ENCODE measurements at places on chromosomes 11 and 22. TPM values are rescaled to one million over a fixed set of nuclear protein-coding genes. Genes with fewer than 3 reads are reported as not detected.
A peak's percentile ranks its signal among the peaks of the same experiment; 100 is the strongest.

PLAAT2 gene
- not detected for total RNA-seq

TRIM49 gene
- not detected for total RNA-seq

DUSP8 gene
- total RNA-seq: 7.6 TPM

WNT11 gene
- 12.0 TPM for total RNA-seq

MYBPC3 gene
- not detected for total RNA-seq

OR5P2 gene
- total RNA-seq: not detected

DENND6B gene
- 4.2 TPM for total RNA-seq

- H3K27ac ChIP-seq: no peak overlapping the region
- DNase-seq: no peak
- H3K4me1 ChIP-seq: no peaks in the 10 kb centered on the region
- no peak overlapping the region for H3K4me3 ChIP-seq
These were observed 56.8 kb upstream of the SHANK2 start for GRCh38 chr11:71309181-71309580.

DNA sequence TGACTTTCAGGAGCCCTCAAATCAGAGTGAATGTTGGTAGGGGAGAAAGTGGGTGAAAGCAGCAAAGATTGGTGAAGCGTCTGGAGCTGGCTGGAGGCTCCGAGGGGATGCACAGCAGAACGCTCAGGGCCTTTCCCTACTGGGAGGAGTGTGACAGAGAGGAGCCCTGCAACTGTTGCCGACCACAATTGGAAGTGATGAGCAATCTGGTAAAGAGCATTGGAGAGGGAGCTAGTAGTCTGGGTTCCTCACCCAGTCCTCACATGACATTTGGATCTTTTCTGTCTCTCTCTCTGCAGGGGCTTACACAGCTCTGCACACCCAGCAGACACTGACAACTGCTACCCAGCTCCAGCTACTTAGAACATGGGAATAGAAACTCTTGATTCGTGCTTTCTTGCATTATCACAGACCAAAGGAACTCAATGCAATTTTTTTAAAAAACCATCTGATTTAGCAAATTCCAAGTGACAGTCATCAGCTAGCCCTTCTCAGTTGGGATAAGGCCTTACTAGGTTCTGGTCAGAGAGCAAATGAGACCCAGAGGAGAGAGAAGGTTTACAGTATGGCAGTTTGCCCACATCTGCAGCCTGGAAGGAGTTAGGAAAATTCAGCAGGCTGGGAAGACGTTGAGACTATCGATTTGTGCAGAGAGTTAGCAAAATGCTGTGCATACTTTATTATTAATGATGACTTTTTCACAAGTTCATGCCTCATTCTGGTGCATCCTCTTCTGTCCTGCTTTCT lies 278.0 kb upstream of the PLET1 start:
- H3K36me3 ChIP-seq: no peaks in the 10 kb centered on the region
- H3K4me3 ChIP-seq: peak overlapping the region; percentile 25
- H3K27me3 ChIP-seq: no peaks in the 10 kb centered on the region
- DNase-seq: no peak

DNA sequence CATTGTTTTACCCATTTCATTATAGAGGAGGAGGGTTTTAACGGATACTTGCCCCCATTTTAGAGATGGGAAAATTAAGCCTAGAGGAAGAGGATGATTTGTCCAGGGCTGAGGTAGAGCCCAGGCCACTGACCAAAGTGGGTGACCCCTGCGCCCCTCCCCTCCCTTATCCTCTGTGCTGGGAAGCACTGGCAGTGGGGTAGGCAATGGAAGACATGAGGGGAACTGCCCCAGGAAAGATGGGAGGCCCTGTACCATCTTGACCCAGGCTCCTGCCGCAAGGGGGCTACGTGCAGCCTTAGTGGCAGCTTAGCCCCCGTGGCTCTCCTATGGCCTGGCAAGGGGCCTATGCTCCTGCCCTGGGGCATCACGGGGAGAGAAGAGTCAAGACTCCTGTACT lies 76.4 kb upstream of the MYOD1 start:
- no peak overlapping the region for H3K27ac ChIP-seq
- no peaks in the 10 kb centered on the region for H3K27me3 ChIP-seq
- no peaks in the 10 kb centered on the region for H3K36me3 ChIP-seq
- no peaks in the 10 kb centered on the region for H3K4me1 ChIP-seq

GRCh38 chr11:126127284-126127845 lies 64.7 kb upstream of the CDON start:
- no peaks in the 10 kb centered on the region for H3K36me3 ChIP-seq
- no peak for DNase-seq

- H3K36me3 ChIP-seq: peaks cover 25% of the 10 kb centered on the region
- peaks cover 39% of the 10 kb centered on the region for H3K4me1 ChIP-seq
- no peaks in the 10 kb centered on the region for H3K27me3 ChIP-seq
- peak overlapping the region; percentile 99 for H3K4me3 ChIP-seq
- DNase-seq: no peak
These were observed 914 bp downstream of the INPPL1 start for GRCh38 chr11:72225411-72225951.

GRCh38 chr22:31087744-31088215 lies 6.7 kb downstream of the SMTN start:
- peaks cover 88% of the 10 kb centered on the region for H3K4me1 ChIP-seq
- H3K36me3 ChIP-seq: peaks cover 57% of the 10 kb centered on the region
- H3K27me3 ChIP-seq: no peaks in the 10 kb centered on the region
- DNase-seq: no peak
- peak overlapping the region; percentile 76 for H3K4me3 ChIP-seq
- peak overlapping the region; percentile 88 for H3K27ac ChIP-seq

DNA sequence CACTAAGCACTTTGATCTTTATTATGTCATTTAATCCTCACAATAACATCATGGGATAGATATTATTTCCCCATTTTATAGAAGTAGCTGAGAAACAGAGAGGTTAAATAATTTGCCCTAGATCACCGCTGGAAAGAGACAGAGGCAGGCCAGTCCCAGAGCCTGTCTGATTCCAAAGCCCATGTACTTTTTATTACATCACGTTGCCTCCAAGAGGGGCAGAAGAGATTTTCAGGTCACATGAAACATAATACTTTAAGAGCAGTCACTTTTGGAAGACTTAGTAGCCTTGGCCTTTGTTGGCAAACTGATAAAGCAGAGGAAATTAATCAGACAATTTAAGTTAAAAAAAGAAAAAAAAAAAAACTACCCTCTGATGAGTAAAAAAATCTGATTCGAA lies 200.2 kb upstream of the ARHGAP20 start:
- no peak for DNase-seq
- H3K27me3 ChIP-seq: no peaks in the 10 kb centered on the region
- H3K4me1 ChIP-seq: no peaks in the 10 kb centered on the region
- no peak overlapping the region for H3K27ac ChIP-seq

GRCh38 chr22:24583221-24584165 lies 9.4 kb downstream of the LRRC75B start:
- H3K36me3 ChIP-seq: peaks cover 10% of the 10 kb centered on the region
- DNase-seq: no peak

DNA sequence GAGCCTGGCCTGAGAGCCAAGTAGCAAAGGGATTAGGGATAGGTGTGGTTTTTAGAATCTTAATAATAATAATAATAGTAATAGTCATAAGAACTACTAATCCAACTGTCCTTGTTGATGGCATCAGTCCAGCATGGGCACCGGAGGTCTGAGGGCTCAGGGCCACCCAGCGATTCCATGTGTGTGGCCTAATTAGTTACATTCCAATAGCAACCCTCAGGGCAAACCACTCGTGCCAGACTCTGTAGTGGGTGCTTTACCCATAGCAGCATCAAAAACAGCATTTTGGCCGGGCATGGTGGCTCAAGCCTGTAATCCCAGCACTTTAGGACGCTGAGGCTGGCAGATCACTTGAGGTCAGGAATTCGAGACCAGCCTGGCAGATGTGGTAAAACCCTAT lies 19.0 kb upstream of the MYH9 start:
- H3K4me3 ChIP-seq: no peak overlapping the region
- no peaks in the 10 kb centered on the region for H3K27me3 ChIP-seq
- no peaks in the 10 kb centered on the region for H3K36me3 ChIP-seq
- H3K4me1 ChIP-seq: peaks cover 6% of the 10 kb centered on the region

DNA sequence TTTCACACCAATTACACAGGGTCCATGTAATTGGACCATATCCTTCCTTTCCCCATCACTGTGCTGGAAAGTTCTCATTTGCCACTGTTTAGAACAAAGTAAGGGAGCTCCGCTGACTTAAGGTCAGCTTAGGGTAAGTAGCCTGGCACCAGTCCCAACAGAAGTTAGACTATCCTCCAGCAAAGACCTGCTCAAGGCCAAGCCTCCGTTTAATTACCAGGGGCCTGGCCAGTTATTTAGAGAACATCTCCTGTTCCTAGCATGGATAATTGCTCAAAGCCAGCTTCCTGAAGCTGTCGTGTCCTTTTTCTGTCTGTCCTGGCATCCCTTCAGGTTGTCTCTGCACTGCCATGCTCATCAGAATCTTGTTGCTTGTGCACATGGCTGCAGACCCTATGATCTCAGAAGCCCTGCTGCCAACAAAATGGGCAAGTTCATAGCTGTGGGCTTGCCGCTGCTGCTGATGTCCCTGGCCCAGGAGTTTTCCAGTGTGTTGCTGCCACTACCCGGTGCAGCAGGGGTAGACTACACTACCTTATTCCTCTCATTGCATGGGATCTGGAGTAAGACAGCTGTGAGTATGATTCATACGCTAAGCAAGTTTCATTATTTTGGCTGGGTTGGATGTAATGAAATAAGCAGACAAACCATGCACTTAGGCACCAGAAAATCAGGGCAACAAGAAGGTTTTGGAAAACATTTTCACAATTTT lies 8.1 kb downstream of the OR8A1 start:
- no peaks in the 10 kb centered on the region for H3K4me1 ChIP-seq
- H3K27me3 ChIP-seq: no peaks in the 10 kb centered on the region
- no peaks in the 10 kb centered on the region for H3K36me3 ChIP-seq
- no peak overlapping the region for H3K4me3 ChIP-seq
- DNase-seq: no peak

GRCh38 chr11:70314730-70315129 lies 44.2 kb downstream of the PPFIA1 start:
- no peak for DNase-seq
- H3K4me3 ChIP-seq: no peak overlapping the region
- H3K27ac ChIP-seq: no peak overlapping the region
- H3K27me3 ChIP-seq: no peaks in the 10 kb centered on the region

- no peak overlapping the region for H3K27ac ChIP-seq
- no peaks in the 10 kb centered on the region for H3K27me3 ChIP-seq
- no peak for DNase-seq
- no peak overlapping the region for H3K4me3 ChIP-seq
- no peaks in the 10 kb centered on the region for H3K4me1 ChIP-seq
- no peaks in the 10 kb centered on the region for H3K36me3 ChIP-seq
These were observed 6.2 kb downstream of the ME3 start for GRCh38 chr11:86666193-86666592.

DNA sequence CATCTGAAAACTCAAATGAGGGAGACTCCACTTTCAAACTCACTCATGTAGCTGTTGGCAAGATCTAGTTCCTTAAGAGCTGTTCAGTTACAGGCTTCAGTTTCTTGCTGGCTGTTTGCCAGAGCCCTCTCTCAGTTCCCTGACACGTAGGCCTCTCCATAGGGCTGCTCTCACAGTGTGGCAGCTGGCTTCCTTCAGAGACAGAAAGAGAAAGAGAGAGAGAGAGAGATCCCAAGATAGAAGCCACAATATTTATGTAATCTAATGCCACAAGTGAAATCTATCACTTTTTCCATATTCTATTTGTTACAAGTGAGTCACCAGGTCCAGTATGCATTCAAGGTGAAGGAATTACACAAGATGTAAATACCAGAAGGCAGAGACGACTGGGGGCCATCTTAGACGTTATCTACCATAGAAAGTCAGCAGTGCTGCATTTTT lies 168.8 kb downstream of the RCN1 start:
- no peak overlapping the region for H3K27ac ChIP-seq
- no peak overlapping the region for H3K4me3 ChIP-seq
- H3K27me3 ChIP-seq: no peaks in the 10 kb centered on the region
- no peak for DNase-seq

- H3K36me3 ChIP-seq: no peaks in the 10 kb centered on the region
- H3K27ac ChIP-seq: peak overlapping the region; percentile 73
- H3K4me1 ChIP-seq: peaks cover 13% of the 10 kb centered on the region
- no peaks in the 10 kb centered on the region for H3K27me3 ChIP-seq
- H3K4me3 ChIP-seq: peak overlapping the region; percentile 79
These were observed 860 bp downstream of the PRMT3 start for GRCh38 chr11:20388096-20389055.

DNA sequence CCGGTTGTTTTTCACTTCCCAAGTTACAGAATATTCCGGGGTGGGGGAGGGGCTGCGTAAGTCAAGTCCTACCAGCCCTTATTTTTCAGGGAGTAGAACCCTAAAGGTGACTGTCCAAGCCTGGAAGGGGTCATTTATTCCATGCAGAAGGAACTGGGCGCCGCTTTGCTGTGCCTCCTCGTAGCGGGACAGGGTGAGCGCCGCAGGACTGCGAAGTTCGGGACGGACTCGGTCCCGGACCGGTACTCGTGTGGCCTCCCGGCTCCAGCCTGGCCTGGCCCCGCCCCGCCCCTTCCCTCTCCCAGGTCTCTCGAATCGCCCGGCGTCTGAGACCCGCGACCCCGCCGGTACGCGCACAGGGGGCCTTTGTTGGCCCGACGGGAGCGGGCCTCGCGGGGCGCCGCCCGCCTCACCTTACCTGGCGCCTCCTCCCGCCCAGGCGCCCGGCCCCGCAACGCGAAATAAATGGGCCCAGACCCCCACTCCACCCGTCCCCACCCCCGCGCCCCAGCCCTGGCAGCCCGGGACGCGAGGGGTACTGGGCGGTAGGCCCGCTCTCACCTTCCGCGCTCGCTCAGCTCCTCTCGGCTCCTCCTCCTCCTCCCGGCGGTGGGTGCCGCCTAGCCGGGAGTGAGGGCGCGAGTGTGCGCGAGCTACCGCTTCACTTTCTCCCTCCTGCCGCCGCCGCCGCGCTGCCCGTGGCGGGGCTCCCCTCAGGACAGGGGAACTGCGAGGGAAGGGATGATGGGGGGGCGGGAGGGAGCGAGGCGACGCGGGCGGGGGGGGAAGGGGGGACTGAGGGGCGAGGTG lies 698 bp downstream of the PAK1 start:
- no peaks in the 10 kb centered on the region for H3K36me3 ChIP-seq
- no peak for DNase-seq
- H3K27ac ChIP-seq: no peak overlapping the region
- H3K27me3 ChIP-seq: no peaks in the 10 kb centered on the region
- H3K4me1 ChIP-seq: peaks cover 8% of the 10 kb centered on the region

- no peak overlapping the region for H3K27ac ChIP-seq
- DNase-seq: no peak
- no peaks in the 10 kb centered on the region for H3K4me1 ChIP-seq
- no peaks in the 10 kb centered on the region for H3K27me3 ChIP-seq
- H3K4me3 ChIP-seq: no peak overlapping the region
- no peaks in the 10 kb centered on the region for H3K36me3 ChIP-seq
These were observed 77.0 kb upstream of the DDI1 start for GRCh38 chr11:103959279-103959942.

GRCh38 chr11:101940901-101941520 lies 24.7 kb upstream of the ANGPTL5 start:
- DNase-seq: no peak
- no peaks in the 10 kb centered on the region for H3K27me3 ChIP-seq
- no peaks in the 10 kb centered on the region for H3K4me1 ChIP-seq
- no peak overlapping the region for H3K27ac ChIP-seq

GRCh38 chr11:31816468-31817053 lies 5.4 kb upstream of the PAX6 start:
- H3K4me3 ChIP-seq: peak overlapping the region; percentile 58
- no peak for DNase-seq
